ENCODE measurements at places on chromosomes 3 and 15.

DNA sequence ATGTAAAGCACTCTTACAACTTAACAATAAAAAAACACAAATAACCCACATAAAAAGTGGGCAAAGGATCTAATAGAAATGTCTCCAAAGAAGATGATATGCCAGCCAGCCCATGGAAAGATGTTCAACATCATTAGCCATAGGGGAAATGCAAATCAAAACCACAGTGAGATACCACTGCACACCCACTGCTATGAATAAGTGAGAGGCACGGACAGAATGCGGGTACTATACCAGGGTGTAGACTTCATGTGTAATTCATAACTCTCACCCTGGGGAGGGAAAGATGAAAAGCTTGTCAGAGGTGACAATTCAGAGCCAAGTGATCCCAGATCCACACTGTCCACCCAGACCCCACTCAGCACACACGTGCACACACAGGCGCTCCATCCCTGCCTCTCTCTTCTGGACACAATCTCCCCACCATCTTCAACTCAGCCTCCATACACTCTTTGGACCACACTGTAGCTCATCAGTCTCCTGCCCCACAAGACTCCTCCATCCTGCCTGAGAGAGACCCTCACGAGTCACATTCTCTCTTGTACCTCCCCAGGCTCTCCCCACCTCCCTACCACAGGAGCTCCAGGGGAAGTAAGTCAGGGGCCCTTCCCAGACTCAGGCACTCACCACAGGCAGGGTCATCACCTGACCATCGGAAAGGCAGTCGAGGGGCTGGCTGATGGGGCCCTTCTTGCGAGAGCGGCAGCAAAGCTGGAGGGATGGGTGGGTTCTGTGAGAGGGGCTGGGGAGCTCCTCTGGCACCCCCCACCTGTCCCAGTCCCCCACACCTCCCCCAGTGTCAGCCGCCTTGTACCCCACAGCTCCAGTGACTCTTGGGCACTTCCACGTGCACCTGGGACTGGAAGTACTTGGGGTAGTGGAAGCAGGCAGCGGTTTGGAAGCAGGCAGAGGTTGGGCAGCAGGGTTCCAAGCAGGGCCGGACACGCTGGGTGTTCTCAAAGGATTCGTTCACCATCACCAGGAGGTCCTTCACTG, 21.3 kb downstream of the PLA2G4E start:
- DNase-seq, result no peak

DNA sequence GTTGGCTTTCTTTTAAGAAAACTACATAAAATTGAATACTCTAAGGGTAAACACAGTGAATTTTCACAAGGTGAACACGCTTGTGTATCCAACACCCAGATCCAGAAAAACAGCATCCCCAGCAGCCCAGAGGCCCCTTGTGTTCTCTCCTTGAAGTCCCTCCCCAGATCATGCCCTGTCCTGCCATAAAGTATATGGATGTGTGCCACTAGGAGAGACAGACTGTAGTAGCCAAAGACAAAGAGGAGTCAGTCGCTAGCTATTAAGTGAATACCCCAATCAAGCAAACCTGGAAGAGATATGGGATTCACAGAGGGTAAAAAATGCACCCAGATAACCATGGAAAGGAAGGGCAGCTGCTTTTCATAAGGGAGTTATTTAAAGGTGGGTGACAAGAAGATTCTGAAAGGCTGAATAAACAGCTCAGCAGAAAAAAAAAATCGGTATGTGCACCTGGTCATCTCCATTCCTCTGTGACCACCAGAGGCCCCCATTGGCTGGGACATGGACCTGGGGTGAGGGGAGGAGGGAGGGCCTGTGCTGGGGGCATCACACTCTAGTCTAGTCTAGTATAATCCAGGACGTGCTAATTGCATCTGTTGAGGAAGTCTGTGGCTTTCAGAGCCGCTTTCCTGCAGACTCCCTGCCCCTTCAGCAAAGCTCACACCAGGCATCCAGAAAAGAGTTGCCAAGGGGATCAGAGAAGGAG, 167.3 kb upstream of the NDN start:
- DNase-seq, result no peak

DNA sequence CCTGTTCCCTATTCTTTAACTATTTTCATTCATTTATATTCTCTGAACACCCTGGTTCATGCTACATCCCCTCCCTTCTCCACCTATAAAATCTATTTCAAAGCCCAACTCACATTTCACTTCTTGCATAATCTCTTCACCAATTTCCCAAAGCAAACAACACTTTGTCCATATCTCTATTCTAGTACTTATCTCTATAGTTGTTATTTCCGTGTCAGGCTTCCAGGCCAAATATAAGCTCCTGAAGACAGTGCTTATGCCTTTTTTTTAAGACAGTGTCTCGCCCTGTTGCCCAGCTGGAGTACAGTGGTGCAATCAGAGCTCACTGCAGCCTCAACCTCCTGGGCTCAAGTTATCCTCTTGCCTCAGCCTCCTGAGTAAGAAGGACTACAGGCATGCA, 43.6 kb downstream of the DNAH12 start:
- DNase-seq, result no peak

- no peak for DNase-seq
Observed at GRCh38 chr3:195904368-195904767, 4.0 kb downstream of the TNK2 start.

DNA sequence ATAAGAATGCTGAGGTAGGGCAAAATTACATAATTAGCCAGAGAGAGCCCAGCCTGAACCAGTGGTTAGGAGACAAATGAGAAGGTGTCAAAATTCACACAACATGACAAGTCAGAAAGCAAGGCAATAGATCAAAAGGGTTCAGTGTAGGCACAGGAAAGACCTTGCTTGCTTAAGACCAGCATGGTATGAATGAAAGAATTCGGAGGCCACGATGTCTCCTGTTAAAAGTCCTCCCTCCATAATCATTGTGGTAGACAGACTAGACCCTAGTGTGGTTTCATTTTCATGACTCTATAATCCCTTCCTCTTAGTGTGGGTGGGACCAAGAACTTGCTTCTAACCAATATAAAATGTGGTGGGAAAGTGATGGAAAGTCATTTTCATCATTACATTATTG, 98.7 kb upstream of the ANKRD28 start:
- DNase-seq, result no peak

- no peak for DNase-seq
Observed at GRCh38 chr3:12229896-12230295, 59.0 kb upstream of the PPARG start.

- DNase-seq, result no peak
Observed at GRCh38 chr15:33716025-33716424, 252.3 kb upstream of the CHRM5 start.

- DNase-seq, result no peak
Observed at GRCh38 chr3:59262076-59262498, 212.3 kb upstream of the CFAP20DC start.

DNA sequence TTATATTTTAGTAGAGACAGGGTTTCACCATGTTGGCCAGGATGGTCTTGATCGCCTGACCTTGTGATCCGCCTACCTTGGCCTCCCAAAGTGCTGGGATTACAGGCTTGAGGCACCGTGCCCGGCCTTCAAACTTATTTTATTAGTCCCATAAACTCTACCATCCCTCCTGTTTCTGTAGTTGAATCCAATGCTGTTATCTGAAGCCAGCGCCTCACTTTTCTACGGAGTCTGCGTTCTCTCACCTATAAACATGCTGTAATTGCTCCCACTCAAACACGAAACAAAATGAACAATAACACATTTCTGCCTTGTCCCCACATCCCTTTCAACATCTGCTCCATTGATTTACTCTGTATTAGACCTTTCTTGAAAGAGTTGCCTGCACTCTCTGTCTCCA, 222.3 kb upstream of the LRRFIP2 start:
- DNase-seq, result no peak

GRCh38 chr3:137325934-137326333, 368.2 kb downstream of the IL20RB start:
- DNase-seq, result no peak
